ENCODE measurements at places on chromosomes 7 and 10. TPM values are rescaled to one million over a fixed set of nuclear protein-coding genes. Genes with fewer than 3 reads are reported as not detected.

DNA sequence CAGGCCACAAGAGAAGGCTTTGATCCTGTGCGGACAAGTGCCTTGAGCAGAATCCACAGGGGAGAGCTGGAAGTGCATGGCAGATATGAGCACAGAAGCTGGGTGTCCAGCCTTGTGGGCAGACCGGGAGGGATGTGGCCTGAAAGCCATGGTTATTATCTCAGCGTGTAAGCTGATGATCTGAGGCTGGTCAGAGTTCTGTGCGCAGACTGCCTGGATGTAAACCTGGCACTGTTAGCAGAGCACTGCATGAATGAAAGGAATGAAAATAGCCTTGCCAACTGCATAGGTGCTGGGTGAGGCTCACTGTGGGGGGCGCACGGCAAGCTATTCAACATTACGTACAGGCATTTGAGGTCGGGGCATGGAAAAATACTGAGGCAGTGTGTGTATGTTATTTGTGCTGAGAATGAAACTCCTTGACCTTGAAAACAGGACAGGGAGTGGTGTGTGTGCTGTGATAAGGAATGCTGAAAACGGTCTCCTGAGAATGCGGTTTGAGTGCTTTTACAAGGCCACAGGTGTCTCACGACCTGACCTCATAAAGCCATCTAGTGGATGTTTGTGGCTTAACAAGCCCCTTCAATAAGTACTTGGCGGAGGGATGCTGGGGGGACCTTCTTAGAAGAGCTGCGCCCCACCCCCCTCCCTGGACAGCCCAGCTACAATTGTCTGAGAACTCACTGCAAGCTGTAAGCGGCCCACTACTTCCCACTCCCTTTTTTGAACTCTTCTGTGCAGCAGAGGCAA is 18.7 kb downstream of the AKR1C1 start:
- peak; percentile 16 for DNase-seq

GRCh38 chr10:97759158-97759887 is 12.5 kb downstream of the SFRP5 start:
- DNase-seq = peak; percentile 27

Gene KDM7A
- total RNA-seq = 11.8 TPM

Gene SORBS1
- total RNA-seq = 9.8 TPM

GRCh38 chr10:120783867-120784266 is 67.3 kb upstream of the WDR11 start:
- no peak for DNase-seq

DNA sequence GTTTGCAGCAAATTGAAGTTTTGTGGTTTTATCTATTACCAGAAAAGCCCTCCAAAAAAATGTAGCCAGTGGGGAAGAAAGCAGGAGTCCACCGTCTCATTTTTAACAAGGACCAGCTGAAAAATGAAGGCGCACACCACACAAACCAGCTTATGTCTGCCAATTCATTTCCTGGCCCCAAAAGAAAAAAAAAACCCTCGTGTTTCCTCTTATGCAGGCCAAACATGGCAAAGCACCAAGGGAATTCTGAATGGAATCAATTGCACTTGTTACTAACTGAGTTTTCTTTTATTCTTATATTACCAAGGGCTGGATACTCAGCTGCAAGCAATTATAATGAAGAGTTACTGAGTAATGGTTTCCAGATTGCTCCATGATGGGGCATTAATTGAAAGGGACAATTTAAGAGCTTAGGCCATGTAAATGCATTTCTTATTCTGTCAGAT is 428.3 kb upstream of the NPVF start:
- no peak for DNase-seq

Gene NPY4R
- not detected for total RNA-seq

GRCh38 chr10:71735709-71736569 is 16.4 kb upstream of the C10orf105 start:
- no peak for DNase-seq

- DNase-seq = peak; percentile 64
Observed at GRCh38 chr10:110042181-110042580, 34.4 kb downstream of the ADD3 start.

GRCh38 chr7:112049555-112050249 is 156.5 kb downstream of the DOCK4 start:
- DNase-seq = no peak

Gene CLRN3
- total RNA-seq = not detected

DNA sequence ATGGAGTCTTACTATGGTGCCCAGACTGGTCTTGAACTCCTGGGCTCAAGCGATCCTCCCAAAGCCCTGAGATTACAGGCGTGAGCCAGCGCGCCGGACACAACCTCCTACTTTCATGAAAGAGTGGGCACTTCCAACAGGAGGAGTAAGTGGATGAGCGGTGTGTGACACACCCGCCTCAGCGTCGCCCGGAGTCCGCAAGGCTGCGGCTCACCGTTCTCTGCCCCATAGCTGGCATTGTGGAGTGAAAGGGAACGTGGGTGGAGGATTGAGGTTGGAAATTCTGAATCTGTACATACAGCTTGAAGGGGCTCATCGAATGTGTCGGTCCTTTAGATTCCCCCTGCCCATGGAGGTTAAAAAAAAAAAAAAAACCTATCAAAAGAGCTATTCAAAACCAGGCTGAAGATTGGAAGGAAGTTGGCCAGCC is 524 bp upstream of the PRXL2A start:
- DNase-seq = peak; percentile 69

GRCh38 chr10:87798082-87798481 is 19.9 kb downstream of the ATAD1 start:
- DNase-seq = no peak

Gene PPP2R2D
- 33.7 TPM for total RNA-seq

- peak; percentile 28 for DNase-seq
Observed at GRCh38 chr7:3282457-3282856, 18.6 kb upstream of the SDK1 start.

DNA sequence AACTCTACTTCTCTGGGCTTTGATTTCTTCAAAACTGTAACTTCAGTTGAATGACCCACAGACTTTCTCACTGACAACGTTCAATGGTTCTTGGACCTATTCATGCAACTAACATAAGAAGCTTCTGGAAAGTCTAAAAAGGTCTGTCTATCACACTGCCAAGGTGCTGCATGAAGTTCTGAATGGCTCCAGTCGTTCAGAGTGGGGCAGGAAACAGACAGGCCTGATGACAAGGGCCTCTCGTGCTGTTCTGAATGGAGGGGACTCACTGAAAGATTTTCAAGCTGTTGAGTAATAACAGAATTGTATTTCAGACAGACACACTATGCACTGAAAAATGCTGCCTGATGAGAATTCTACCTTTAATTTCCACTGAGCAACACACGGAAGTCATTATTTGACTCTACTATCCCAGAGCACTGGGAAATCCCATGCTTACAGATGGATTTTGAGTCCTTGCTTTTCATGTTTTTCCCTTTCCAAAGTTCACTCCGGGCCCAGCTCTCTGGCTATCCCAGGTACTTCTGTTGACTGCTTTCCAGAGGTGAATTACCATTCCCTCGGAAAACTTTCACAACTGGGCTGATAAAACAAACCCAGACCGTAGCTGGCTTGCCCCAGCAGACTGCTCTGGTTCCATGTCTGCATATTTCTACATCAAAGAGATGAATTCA is 204.9 kb upstream of the FRMD4A start:
- no peak for DNase-seq

GRCh38 chr7:46291050-46291438 is 370.0 kb upstream of the IGFBP3 start:
- peak; percentile 96 for DNase-seq

Gene OPN4
- not detected for total RNA-seq

- DNase-seq = no peak
Observed at GRCh38 chr10:114682532-114682931, 24.5 kb upstream of the ABLIM1 start.

Gene NANOS1
- total RNA-seq = 2.3 TPM

DNA sequence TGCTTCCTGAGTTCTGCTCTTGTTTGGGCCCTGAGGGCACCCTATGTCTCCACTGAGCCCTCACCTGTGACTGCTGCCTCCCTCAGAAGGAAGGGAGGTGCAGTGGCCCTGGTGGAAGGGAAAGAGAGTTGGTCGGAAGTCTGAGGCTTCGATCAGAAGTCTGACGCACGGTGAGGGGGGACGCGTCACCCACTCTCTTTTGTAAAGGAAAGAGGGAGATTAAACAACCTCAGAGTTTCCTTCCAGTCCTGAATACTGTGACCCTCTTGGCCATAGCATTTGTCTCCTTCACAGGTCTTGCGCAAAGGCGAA is 31.4 kb upstream of the TRIM8 start:
- no peak for DNase-seq

Gene NCOA4
- total RNA-seq = 91.2 TPM

DNA sequence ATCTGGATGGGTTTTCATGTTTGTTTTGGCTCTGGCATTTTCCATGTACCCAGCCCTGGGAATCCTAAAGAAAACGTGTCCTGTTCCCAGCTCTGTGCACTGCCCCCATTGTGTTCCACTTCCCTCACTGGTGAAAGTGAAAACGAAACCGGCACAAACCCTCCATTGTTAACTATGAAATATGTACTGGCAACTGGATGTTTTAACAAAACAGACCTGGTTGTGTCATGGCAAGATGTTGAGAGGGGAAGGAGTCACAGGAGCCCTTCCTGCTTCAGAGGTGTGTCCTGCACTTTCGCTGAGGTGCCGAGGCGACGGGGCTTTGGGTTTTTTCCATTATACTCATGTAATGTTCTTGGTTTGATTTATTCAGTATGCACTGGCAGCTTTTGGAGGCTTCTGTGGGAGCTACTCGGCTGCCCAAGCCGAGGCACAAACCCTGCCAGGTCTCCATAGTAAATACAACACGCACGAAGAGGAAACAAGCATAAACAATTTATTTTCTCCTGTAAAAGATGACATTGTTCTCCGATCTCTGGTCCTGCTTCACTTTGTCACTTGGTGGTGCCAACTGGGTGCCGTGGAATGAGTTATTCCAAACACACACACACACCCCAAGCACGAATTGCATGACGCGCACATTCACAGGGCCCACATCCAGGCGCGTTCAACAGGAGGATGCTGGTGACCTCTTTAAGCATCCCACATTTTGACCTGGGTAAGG is 118.2 kb downstream of the CDK6 start:
- peak; percentile 90 for DNase-seq

- no peak for DNase-seq
Observed at GRCh38 chr7:92609921-92610518, 19.8 kb upstream of the FAM133B start.

Gene NUTM2B
- total RNA-seq = 0.50 TPM

- DNase-seq = no peak
Observed at GRCh38 chr7:2639695-2640481, 8.1 kb downstream of the TTYH3 start.

DNA sequence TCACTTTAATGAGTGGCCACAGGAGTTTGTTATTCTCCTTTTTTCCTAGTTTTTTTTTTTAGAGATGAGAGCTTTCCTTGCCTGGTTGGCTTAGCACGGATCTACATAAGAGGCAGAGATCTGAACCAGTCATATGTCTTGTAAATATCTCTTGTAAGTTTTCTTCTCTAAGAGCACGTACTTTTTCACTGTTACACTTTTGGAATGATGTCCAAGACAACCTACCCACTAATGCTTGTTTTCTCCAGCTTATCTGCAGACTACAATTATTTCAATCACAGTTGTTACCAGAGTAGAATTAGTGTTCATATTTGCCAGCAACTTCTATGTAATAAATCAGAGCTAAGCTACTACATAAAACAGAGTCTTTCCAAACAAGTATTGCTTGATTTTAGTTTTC is 444.6 kb downstream of the KCNMA1 start:
- no peak for DNase-seq

DNA sequence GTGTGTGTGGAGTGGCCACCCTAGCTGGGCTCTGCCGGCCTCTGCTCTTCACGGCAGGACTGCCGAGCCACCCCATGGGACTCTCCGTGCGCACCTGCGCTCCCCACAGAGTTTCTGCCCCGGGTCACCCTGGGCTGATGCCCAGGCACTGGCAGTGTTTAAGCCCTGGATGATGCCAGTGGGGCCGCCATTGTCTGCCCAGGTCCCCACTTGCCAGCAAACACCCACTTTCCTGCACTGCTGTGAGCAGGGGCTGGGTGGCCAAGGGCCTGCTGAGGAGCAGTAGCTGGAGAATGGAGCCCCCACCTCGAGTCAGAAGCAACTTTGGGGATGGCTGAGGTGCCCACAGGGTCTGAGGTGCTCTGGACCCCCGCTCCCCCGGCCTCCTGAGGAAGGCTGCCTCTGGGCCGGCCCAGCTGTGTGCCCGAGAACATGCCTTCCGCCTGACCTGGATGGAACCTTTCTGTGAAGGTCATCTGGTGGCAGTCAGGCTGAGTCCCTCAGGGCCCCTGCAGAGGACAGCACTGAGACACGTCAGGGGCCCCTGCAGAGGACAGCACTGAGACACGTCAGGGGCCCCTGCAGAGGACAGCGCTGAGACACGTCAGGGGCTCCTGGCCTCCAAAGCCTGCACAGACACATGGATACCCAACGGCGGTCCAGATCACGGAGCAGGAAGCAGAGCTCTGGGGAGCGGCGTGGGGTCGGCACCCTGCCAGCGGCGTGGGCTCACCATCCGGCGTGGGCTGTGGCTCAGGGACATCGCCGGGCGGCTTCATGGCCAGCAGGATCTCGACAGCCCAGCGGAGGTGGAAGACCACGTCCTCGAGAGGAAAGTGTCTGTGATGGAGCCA is 62.0 kb downstream of the CFAP46 start:
- DNase-seq = no peak

Gene NEUROG3
- not detected for total RNA-seq

Gene LOXL4
- not detected for total RNA-seq

DNA sequence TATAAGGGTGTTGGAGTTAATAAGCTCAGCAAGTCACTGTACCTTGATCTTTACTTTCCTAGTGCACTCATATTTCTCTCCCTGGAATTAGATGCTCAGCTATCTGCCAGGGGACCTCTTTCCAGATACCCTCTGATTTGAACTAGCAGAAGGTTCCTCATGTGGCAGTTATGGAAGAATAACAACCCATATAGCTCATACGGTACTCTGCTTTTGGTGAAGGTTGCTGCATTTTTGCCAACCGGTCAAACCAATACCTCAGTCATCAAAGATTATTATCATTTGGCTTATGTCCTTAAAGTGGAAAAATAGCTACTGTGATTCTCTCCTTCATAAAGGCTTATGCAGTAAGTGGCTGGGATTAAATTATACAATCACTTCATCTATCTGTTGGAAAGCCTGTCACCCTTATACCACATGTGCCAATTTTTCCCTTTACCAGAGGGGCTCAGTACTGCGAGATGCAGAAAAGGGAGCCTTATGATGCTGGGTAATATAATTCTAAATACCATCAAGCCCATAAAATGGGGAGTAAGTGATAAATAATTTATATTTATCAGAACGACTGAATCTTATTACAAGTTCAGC is 43.4 kb upstream of the PTER start:
- no peak for DNase-seq

Gene TMEM184A
- 9.2 TPM for total RNA-seq
